A673 (cell line): ENCODE measurements at places on chromosomes 16 and 17. TPM values are rescaled to one million over a fixed set of nuclear protein-coding genes. Genes with fewer than 3 reads are reported as not detected.

DNA sequence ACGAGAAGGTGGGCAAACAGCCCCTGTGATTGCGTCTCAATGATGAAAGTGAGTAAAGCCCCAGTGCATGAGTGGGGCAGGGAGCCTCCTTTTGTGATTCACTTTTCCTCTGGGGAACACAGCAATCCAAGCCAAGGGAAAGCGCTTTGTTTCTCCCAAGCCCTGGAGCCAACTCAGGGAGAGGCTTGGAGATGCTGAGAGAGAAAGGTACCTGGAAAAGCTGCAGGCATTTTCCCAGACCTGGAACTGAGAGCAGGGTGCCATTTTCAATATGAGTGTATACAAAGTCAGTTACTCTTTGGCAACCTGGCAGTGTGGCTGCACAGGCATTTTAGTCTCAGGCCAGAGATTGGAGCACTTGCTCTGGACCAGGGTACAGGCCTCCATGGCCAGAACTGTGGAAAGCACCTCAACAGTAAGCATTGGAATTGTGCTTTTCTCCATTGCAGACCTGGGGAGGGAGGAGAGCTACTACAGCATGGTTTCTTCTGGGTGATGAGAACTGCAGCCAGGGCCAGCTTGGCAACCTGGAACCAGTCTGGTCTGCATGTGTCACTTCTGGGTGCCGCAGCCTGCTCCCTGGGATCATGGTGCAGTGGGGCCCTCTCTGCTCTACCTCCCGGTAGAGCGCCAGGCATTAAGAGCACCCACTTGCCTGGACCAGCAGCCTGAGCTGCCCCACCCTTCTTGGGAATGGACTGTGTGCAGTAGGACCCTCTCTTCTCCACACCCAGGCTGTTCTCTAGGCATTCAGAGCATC, 89.0 kb upstream of the CDH5 start:
- DNase-seq: no peak

GRCh38 chr17:48043176-48043575, 5.0 kb upstream of the NFE2L1 start:
- peak; percentile 54 for DNase-seq

- no peak for DNase-seq
These were observed 27.0 kb upstream of the CAPNS2 start for GRCh38 chr16:55539488-55539887.

- peak; percentile 89 for DNase-seq
These were observed at the start of gene PLD2 for GRCh38 chr17:4806777-4807604. PLD2 (plus strand) TSS chr17:4807152; CDS start chr17:4807773, 621 bp downstream.

HASPIN gene
- 30.1 and 31.4 TPM in 2 replicates for total RNA-seq

DNA sequence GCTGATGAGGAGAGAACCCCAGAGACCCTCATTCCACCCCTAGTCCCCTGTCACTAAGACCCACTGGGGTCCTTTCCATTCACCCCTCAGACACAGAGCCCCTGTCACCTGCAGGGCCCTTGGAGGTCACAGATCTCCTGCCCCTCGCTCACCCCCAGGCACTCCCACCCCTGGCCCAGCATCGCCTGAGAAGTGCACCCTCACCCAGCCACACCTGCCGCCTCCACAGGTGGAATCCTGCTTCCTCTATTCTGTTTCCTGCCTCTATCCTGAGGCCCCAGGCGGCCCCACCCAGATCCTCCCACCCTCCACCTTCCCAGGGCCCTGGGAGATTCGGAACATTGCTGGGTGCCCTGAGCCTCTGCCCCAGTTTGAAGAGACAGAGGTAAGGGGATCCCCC, 13.8 kb upstream of the KRT17 start:
- no peak for DNase-seq

CD300H gene
- total RNA-seq: not detected in 2 replicates

TOX3 gene
- 16.6 and 17.6 TPM in 2 replicates for total RNA-seq
